ENCODE measurements at places on chromosomes 2 and 18.

DNA sequence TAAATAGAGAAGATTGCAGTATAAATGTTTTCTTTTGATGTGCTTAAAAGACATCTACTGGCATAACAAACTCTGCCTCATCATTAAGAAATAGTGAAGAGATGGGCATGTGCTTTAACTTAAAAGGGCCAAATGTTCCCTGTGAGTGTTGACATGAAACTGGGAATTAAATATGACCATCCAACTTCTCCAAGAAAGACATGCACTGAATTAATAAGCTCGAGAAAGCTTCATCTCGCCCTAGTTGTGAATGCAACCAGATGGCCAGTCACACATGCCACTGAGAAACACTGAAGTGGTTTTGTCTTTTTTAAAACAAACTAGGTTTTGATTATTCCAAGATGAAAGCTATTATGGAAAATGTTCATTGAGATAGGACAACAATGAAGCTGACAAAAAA is 479.2 kb downstream of the RIT2 start:
- no peak for DNase-seq

GRCh38 chr2:23944527-23944926 is 4.3 kb downstream of the UBXN2A start:
- no peak for DNase-seq

DNA sequence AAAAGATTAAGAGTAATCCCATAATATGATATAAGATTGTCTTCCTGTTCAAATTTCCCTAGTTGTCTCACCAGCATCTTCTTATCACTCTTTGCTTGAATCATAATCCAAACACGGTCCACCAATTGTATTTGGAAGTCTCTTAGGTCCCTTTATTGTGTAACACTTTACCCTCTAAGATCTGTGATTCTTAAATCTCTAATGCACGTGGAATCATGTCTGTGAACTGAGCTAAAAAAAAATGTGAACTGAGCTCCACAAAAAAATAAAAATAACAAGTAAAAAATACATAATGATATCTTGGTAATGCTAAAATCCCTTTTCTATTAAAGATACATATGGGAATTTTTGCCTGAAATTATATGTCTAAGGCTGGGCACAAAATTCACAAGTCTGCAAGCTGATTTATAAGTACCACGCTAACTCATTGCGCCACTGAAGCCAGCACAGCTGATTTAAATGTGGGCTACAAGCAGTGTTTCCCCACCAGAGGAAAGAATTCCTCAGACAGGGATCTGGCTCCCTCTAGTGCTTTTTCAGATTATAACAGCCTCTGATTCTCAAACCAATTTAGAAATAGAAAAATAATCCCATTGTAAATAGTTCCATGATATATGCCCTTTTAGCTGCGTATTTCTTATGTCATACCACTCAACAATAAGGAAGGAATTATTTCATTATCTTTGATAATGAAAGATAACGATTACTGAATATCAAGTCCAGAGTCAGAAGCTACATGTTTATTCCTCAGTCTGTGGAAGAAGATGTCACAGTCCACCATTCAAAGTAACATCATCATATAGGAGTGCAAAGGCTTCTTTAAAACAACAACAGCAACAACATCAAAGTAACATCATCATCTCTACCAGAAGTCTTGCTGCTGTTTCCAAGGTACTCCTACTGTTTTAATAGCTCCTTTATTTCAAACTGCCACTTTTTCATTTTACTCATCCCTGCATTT is 22.9 kb downstream of the RBM43 start:
- DNase-seq = peak; percentile 9

- no peak for DNase-seq
Observed at GRCh38 chr2:241692448-241692847, 5.8 kb upstream of the DTYMK start.

- peak; percentile 26 for DNase-seq
Observed at GRCh38 chr2:174840436-174840835, 76.2 kb upstream of the CHRNA1 start.

GRCh38 chr18:61929881-61930640 is 37.3 kb upstream of the RNF152 start:
- no peak for DNase-seq

DNA sequence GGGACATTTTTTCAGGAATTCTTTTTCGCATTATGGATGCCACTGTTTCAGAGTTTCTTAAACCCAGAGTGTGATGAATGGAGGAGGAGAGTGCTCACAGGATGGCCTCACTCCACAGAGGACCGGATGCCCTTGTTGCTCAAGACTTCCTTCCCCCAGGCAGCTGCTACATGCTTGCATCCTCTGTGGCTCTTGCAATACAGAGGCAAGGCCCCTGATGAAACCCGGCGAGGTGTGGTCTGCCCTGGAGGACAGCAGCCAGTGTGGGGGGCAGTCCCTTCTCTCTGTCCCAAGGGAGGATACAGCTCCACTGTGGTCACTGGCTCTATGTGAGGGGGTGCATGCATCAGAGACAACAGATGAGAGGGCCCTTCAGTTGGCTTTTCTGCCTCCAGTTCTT is 109.6 kb downstream of the SH3RF3 start:
- DNase-seq = no peak

- DNase-seq = no peak
Observed at GRCh38 chr2:239826376-239826775, 198.8 kb downstream of the NDUFA10 start.

GRCh38 chr2:6846967-6847681 is 18.6 kb downstream of the CMPK2 start:
- DNase-seq = no peak

GRCh38 chr2:106012591-106013347 is 181.3 kb downstream of the UXS1 start:
- DNase-seq = no peak

GRCh38 chr2:160697817-160698216 is 204.2 kb upstream of the RBMS1 start:
- no peak for DNase-seq

DNA sequence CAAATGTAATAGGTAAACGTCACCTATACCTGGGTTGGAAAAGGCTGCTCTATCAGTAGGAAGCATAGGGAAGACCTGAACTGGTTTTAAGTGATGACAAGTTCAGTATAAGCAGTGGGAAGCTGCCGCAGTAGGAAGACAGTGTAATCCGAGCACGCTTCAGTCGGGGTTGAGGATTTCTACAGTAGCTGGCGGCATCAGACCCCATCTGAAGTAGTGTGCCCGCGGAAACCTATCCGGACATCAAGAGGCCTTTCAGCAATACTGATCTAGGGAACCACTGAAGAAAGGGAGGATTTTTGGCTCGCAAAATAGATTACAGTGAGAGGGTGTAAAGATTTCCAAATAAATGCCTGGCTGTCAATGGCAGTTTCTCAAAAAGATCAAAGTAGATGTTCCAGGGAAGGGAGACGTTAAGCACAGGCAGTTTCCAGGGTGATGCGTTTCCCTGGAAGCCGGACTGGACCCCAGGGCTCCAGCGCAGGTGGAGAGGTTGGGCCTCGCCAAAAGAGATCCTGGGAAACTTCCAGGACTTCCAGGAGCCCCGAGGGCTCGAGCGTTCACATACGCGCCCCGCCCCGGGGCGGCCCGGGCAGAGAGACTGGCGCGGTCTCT is 5.3 kb downstream of the LOXL3 start:
- DNase-seq = peak; percentile 30

DNA sequence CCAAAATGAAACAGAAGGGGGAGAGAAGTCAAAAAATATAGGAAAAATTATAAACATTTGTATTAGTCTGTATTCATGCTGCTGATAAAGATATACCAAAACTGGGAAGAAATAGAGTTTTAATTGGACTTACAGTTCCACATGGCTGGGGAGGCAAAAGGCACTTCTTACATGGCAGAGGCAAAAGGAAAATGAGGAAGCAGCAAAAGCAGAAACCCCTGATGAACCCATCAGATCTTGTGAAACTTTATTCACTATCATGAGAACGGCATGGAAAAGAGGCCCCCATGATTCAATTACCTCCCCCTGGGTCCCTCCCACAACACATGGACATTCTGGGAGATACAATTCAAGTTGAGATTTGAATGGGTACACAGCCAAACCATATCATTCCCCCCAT is 79.1 kb downstream of the ZRANB3 start:
- no peak for DNase-seq

DNA sequence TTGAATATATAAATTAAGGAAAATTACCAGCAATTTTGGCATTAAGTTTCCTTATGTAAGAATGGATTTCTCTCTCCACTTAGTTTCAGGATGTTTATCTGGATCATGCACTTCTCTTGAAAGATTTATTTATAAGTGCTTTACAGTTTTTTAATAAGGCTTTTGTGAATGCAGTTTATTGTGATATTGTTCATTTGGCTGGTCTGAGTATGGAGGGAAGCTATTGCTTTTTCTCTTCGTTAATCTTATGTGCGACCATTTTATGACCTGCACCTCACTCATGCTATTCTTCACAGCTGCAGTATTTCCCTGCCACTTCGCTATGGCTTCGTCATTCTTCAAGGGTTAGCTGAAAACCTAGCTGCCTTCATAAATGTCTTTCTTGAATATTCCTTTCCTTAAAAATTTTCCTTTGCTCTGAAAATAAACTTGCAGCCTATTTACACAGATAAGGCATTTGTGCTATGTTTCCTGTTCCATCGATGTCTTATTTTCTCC is 233.4 kb downstream of the SOCS6 start:
- DNase-seq = no peak

GRCh38 chr2:46097714-46098480 is 199.3 kb upstream of the EPAS1 start:
- no peak for DNase-seq

DNA sequence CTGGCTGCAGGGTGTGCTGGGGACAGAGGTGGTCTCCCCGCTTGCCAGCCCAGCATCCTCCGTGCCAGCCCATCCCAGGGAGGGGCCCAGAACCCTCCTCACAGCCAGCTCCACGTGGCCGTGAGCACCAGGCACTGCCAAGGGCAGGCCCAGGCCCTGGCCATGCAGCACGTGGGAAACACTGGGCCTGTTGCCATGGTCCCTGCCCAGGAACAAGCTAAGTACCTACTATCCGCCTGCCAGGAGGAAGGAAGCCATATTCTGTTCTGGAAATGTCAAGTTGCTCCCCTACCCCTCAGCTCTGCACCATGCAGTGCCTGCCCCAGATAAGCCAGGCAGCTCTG is 250.6 kb downstream of the CYP26B1 start:
- no peak for DNase-seq

GRCh38 chr18:55275039-55275901 is 312.7 kb downstream of the TCF4 start:
- DNase-seq = no peak

DNA sequence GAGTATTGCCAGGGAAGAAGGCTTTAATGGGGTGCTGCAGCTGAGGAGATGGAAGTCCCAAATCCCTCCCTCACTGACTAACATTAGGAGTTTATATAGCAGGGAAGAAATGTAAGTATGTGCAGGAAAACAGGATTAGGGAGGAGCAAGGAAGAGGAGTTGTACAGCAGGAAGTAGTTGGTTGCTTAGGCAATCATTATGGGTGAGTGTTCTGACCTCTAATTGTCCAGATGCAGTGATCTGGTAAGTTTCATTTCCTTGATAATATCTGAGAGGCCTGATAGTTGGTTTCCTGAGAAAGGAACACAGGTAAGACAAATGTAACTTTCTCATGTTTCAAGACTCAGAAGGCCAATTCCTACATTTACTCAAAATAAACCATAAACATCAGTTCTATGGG is 331.9 kb upstream of the GULP1 start:
- no peak for DNase-seq

GRCh38 chr2:100184055-100184737 is 41.8 kb upstream of the AFF3 start:
- DNase-seq = no peak

GRCh38 chr2:120455390-120455789 is 109.5 kb downstream of the INHBB start:
- DNase-seq = no peak

- DNase-seq = no peak
Observed at GRCh38 chr2:143771939-143772338, 642.7 kb downstream of the ARHGAP15 start.

- no peak for DNase-seq
Observed at GRCh38 chr2:23516520-23517256, 131.7 kb downstream of the KLHL29 start.

DNA sequence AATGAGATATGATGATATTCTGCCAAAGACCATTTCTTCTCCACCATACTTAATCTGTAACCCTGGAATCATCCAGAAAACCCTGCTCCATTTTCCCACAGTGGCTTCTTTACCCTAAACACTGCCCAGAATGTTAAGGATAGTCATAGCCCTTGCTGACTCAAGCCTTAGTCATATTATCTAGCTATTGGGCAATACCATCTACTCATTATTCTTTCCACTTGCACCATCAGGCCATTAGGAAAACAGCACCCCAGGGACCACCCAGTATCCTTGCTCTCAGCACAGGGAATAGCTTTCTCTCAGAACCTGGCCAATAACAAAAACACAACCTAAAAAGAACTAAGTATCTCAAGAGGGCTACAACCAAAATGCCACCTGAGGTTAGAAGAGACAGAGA is 445.7 kb upstream of the SLC14A2 start:
- DNase-seq = no peak

GRCh38 chr18:25457601-25458000 is 105.6 kb upstream of the ZNF521 start:
- no peak for DNase-seq

DNA sequence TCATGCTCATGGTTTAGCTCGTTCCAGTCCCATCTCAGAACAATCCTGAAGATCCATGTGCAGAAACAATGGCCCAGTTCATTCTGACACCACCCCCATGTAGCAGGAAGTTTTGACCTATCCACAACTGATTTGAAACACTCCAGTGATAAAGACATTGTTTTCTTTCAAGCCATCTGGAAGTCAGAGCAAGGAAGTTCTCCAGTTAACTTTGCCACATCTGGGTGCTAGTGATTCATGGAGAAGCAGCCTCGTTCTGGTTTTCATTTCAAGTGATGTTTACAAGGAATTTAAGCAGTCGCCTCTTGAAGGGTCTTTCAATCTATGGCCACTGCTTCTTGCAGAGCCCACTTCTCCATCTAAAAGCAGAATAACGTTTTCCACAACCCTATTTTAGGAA is 36.6 kb upstream of the TWIST2 start:
- no peak for DNase-seq

- no peak for DNase-seq
Observed at GRCh38 chr2:58598171-58598570, 357.0 kb upstream of the FANCL start.

DNA sequence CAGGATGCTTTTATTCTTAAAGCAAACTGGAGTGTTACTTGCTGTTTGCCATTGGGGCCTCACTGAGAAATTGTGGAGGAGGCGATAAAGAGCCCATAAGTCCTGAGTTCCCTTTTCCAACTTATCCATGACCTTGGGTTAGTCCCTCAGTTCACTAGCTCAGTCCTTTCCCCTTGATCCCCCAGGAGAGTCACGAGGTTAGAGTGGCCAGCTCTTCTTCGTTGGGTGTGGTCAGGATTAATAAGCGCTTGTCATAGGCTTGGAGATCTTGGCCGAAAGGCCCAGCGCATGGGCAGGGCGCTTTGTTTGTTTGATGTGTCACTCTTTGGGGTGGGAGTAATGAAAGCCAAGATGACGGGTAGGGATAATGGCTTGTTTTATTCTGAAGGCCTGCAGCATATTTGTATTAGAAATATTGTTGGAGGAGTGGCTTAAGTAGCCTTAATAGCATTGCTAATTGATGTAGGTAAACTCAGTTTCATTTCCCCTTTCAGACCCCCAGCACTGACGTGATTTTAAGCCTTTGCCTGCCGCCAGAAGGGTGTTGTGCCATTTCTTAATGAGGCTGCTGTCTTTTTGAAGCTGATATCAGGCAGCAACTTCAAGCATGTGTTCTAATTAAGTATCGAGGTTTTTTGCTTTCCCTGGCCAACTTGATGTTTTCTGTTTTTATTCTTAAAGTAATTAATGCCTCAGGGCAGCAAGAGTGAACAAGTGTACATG is 15.7 kb downstream of the GRHL1 start:
- DNase-seq = no peak

- no peak for DNase-seq
Observed at GRCh38 chr2:217995731-217996231, 7.0 kb downstream of the TNS1 start.

- DNase-seq = no peak
Observed at GRCh38 chr2:160336635-160337034, 136.6 kb upstream of the ITGB6 start.
